NCI-H1092 (cell line): ENCODE measurements at places on chromosomes 3 and 15.

- DNase-seq: no peak
Observed at GRCh38 chr15:53266176-53266575, 476.0 kb upstream of the ONECUT1 start.

DNA sequence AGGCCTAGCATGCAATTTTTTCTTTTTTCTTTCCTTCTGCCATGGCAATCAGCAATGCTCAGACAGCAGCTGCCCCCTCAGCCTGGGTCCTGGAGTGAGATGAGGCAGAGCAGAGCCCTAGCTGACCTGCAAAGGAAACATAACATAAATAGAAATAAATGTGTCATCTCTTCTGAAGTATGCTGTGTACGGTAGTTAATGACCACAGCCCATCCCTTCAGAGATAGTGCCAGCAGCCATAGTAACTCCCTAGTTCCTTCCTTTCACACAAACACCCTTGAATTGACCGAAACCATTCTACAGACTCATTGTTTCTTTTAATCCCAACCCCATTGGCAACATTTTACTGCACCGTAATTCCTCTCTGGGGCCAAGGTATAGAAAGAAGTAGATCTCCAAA is 8.4 kb upstream of the CD47 start:
- no peak for DNase-seq

DNA sequence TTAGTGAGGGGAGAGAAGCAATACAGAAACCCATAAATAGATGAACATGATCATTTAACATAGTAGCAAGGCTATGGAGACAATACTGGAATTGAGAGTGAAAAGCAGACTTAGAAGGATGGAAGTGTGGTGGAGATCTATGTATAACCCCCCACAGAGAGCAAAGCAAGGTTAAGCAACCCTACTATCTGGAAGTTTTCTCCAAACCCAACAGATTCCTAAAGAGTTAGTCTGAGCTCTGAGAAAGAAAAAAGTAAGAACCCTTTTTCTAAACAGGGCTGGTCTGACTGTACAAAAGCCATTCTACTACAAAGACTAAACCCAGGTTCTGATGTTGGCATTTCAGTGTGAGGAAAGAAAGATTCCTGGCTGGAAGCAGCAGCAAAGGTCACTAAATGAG is 153.2 kb downstream of the WNT5A start:
- no peak for DNase-seq

DNA sequence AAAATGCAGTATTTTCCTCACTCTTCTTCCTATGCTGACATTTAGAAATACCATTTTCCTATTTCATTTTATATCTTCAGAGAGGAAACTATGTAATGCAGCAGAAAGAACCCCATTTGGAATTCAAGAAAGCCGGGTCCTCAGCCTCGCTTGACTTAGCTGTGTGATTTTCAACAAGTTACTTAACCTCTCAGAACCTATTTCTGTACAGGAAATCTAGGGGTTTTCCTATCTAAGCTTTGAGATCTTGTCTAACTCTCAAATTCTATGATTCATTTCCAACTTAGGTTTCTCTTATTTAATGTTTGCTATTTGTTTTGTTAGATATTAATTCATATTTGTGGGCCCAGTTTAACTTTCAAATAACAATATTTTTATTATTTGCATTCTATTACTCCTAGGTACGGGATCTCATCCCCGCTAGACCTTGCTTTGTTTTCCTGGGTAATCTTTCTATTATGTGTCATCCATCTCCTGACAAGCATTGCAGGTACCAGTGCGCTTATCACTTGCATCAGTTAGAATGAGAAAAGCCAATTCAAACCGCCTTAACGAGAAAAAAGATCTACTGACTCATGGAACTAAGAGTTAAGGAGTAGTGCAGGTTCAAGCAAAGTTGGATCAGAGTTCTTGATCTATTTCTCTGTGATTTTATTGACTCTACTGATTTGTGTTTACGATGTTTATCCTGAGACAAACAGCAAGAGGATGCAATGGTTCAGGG is 70.6 kb upstream of the BHLHE40 start:
- no peak for DNase-seq
